Urothelium cell line (cell line): ENCODE measurements at places on chromosomes 11 and 22.

GRCh38 chr11:48081151-48082010, 101.0 kb downstream of the PTPRJ start:
- DNase-seq, result peak; percentile 86

GRCh38 chr11:13091373-13091772, 82.3 kb downstream of the RASSF10 start:
- DNase-seq, result no peak

DNA sequence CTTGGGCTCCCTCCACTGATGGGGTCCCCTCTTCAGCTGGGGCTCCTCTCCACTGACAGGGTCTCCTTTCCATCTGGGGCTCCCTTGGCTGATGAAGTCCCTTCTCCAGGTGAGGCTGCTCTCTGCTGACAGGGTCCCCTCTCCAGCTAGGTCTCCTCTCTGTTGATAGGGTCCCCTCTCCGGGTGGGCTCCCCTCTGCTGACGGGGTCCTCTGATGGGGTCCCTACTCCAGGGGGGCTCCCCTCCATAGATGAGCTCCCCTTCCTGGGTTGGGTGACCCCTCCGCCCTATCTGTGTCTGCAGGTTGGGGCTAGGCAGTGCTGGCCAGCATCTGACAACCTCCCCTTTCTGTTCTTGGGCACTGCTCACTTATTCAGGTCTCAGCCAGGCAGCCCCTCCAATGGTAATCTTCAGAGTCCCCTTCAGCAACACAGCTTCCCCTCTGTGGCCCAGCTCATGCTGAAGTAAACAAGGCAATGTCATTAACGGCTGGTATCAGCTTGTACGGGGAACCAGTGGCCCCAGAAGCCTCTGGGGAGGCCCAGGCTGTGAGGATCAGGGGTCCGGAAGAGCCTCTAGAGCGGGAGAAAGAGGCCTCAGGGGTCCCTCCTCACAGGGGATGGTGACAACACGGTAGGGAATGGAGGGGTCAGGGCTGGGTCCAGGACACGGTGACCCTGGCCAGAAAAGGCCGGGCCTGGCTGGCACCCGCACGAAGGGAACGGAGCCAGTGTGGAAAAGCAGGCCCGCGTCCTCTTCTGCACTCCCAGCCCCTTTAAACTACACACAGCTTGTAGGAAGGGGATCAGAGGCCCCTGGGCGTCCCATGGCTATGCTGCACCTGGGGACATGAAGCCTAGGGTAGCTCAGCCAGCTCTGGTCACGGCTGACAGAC, 9.6 kb upstream of the CD81 start:
- no peak for DNase-seq

DNA sequence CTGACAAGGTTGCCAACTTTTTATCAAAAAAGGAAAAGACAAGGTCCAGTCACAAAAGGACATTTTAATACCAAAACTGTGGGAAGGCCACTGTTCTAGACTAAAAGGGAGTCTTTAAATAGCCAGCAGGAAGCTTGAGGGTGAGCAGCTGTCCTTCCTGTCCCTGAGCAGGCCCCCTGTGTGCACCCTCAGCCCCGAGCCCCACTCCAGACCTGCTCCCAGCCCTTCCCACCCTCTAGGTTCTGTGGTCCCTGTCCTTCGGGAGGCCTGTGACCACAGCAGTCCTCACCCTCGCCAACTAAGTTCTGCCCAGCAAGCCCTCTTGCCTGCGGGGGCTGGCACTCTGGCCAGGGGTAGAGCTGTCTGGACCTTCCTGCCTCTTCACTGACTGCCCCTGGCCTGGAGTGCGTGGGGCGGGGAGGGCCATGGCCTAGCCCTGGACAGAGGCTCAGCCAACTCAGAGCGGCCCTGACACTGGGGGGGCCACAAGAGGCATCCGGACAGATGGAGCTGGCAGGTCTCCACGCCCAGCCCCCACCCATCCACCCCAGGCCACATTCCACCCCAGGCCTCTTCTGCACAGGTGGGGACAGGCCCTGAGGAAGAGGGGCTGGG, 1.6 kb upstream of the PLXNB2 start:
- no peak for DNase-seq

- peak; percentile 91 for DNase-seq
These were observed 51.5 kb downstream of the LHFPL7 start for GRCh38 chr22:24894998-24895397.

DNA sequence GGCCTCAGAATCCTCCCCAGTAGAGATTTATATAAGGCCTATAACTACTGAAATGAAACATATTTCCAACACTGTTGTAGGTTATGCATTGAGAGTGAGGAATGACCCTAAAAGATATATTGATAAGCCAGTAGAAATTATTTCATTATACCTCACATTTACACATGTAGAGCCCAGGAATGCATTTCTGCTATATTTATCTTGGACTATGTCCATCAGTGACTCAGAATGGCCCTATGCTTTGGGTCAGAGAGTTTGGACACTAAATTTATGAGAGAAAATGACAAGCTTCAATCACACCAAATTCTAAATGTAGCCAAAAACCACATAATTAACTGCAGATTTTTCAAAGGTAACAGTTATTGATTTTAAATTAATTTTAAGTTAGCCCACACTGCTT, 761.9 kb downstream of the DLG2 start:
- no peak for DNase-seq

GRCh38 chr11:18066626-18067025, 20.6 kb upstream of the TPH1 start:
- no peak for DNase-seq

DNA sequence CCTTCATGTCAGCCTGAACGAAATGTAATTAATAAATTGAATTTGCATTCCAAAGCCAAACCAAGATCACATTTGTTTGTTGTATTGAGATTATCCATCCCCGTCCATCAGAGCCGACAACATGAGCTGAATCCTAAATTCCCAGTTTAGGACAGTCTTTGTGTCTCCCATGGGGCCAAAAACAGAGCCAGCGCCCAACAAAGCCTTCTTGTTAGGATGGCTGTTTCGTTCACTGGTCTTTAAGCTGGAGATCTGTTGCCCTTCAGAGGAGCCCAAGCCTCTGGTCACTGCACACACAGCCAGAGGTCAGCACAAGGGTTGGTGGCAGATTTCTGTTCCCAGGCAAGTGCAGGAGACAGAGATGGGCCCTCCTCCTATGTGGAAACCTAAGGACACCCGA, 25.8 kb downstream of the DSCAML1 start:
- DNase-seq, result no peak

DNA sequence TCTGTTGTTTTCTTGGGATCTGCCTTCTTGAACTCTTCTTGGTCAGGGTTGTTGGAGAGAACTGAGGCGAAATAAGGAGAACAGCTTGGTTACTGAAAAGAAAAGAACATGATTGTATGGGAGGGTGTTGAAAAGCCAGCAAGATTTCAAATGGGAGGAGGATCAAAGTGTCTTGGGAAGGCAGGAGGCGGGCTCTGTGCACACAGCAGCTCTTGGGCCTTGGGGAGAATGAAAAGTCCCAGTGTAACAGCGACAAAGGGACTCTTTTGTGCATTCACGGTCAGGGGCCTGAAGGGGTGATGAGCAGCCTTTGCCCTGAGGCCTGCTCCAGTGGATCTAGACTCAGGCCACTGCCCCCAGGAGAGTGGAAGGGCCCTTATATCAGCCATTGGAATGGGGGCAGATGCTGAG, 135.4 kb downstream of the ADAMTS15 start:
- no peak for DNase-seq

- DNase-seq, result peak; percentile 81
These were observed 21.2 kb downstream of the SYT13 start for GRCh38 chr11:45264839-45265515.

DNA sequence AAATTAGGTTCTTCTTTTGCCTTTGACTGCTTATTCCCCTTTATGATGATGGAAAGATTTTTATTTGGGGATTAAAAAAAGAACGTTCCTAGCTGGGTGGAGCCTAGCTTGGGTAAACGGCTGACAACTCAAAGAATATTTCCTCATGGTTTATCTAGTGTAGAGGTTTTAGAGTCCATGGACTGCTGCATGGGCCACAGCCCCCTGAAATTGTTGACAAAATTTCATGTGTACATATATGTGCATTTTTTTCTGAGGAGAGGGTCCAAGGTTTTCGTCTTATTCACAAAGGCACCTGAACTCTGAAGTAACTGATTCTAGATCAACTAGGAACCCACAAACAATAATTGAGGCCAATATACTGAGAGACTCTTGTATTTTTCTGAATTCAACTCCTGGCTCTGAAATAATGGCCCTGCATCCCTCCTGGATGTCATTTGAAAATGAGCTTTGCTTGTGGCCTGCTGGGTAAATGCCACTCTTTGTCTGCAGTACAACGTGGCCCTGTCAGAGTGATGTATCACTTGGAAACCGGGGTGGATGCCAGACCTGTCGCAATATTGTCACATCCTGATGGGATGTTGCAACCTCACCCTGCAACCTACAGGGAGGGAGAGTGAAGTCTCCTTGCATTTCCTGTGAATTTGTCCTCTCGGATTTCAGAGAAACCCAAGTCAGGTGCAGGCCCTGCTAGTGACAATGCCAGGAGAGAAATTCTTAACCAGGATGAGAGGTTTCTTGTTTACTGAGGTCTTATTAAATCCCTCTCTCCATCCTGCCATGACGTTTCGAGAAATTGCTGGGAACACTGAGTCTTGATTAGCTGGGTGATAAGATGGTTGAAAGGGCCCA, 33.8 kb downstream of the EHF start:
- DNase-seq, result peak; percentile 51

DNA sequence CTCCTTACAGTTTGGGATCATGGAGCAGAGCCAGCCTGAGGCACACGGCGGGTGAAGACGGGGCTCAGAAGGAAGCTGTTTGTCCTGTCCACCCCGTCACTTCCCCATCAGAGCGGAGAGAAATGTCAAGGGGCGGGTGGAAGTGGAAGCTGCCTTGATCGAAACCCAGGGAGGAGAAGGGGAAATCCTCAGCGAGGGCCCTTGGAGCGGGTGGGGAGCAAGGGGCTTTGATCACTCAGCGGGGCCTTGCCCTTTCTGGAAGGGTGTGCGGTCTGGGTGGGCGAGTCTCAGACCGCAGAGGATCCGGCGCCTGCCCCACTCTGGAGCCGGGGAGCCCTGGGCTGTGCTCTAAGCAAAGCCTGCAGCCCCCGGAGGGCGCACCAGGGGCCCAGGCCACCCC, 320.4 kb downstream of the NTM start:
- no peak for DNase-seq

DNA sequence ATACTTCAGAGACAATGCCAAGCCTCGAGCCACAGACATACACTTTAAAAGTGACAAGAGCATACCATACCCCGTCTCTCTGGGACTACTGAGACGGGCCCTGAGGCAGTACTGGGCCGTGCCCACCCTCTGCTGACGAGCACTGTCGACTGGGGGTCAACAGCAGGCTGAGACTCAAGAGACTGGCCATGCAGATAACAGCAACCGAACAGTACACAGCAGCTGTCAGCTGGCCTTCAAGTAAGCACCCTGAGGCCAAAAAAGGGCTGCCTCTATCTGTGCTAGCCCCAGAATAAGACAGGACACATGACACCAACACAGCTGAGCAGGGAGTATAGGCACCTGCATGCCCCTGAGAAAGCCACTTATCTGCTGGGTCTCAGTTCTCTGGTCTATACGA, 18.9 kb upstream of the TMEM121B start:
- DNase-seq, result no peak
